ENCODE measurements at places on chromosomes 16 and 17.

- DNase-seq, result no peak
These were observed 639 bp upstream of the TRIM65 start for GRCh38 chr17:75897160-75898019.

DNA sequence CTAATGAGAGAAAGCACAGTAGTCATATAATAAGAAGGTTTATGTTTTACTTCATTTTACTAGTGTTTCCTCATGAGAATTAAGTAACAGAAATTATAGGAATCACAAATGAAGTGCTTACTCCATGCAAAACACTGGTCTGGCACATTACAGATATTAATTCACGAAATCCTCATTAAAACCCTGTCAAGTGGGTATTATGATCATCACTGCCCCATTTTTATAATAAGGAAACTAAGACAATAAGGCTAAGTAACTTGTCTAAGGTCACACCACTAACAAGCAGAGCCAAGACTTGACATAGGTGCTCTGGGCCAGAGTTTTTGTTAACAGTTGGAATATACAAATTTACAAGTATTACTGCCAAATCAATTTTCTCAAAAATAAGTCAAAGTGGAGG is 83.0 kb downstream of the KANSL1 start:
- no peak for DNase-seq

- DNase-seq, result no peak
These were observed 406.5 kb upstream of the MON1B start for GRCh38 chr16:76784530-76784929.

GRCh38 chr17:19717411-19717908 is 1.1 kb upstream of the SLC47A2 start:
- no peak for DNase-seq

GRCh38 chr17:17768424-17769088 is 68.2 kb downstream of the SREBF1 start:
- no peak for DNase-seq

GRCh38 chr16:79347277-79347676 is 253.3 kb downstream of the MAF start:
- no peak for DNase-seq

DNA sequence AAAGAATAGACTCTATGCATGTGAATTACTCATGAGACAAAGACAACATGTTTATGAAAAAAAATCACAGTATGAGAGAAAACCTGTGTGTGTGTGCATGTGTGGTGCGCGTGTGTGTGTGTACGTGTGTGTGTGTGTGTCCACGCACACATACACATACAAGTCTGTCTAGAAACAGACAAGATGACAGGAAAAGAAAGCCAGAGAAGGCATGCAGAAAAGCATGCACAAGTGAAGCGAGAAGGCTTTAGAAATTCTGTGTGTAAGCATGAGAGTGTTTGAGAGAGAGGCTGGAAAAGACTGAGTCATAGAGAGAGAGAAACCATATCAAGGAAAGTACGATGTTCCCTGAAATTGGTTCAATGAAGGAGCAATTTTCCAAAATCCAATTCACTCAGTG is 566.4 kb upstream of the C16orf82 start:
- DNase-seq, result no peak

DNA sequence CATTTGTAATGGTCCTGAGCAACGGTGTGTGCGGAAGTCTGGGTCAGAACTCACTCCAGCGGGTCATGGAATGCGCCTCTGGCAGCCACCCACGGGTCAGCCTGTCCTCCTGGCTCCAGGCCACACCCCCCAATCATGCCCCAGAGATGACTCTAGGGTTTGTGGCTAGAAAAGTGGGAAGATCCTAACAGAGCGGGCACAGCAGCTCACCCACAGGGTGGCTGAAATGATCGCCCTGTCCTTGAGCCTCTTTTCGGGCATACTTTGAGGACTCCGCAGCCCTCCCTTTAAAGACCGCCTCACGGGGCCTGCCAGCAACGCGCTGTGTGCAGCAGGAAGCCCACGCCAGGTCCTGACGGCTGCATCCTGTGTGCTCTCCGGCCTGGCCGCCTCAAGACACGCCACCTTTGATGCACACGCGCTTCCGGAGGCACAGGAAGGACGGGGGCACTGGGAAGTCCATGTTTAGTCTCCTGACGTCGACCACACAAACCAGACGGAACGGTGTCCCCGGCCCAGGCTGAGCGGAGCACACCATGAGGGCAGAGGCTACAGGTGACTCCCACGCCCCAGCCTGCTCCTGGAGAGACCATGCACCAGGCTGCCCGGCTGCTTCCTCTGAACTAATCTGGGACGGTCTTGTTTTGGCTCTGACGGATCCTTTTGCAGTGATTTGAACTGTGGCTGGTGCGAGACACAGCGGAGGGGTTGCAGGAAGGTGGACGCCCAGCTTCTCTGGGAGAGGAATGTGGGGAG is 92.9 kb downstream of the TBC1D16 start:
- no peak for DNase-seq

- DNase-seq, result no peak
These were observed 88.4 kb upstream of the CDH5 start for GRCh38 chr16:66278111-66278531.

DNA sequence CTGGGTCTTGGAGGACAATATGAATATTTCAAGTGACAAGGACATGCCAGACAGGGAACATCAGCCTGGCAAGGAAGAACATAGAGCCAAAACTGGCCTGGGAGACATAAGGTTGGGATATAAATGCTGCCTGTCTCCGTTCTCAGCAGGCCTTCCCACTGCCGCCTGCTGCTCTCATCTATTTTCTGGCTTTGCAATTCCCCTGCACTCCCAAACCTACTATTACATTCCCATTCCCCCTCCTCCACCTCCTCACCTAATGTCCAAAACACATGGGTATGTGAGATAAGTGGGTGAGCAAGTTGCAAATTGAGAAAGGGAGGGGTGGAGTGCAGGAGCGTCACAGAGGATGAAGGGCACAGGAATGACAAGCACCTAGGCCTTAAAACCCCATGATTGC is 244.3 kb upstream of the CDH8 start:
- no peak for DNase-seq

DNA sequence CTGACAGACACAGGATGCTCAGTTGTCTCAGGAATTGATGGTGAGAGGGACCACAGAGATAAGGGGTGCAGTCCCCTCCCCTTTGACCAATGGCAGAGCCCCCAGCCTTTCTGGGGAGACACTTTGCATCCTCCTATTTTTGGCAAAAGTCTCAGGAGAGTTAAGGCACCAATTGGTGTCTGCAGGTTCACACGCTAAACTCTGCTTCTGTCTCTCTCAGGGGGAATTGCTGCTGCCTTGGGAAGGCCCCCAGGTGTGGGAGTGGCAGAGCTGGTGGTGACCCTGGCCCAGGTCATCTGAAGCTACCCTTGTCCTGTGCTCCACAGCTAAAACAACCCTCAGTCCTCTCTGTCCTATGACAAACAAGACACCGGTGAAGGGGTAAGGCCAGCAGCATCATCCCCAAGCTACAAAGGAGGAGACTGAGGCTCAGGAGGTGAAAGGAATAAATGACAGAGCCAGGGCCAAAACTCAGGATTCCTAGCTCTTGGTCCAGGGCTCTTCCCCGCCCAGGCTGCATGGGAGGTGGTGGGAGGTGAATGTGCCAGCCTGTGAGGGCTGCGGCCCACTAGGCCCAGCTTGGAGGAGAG is 20.3 kb downstream of the OSBPL7 start:
- no peak for DNase-seq
